T-helper 17 cell (primary cell): ENCODE measurements at places on chromosomes 4 and X. TPM values are rescaled to one million over a fixed set of nuclear protein-coding genes. Genes with fewer than 3 reads are reported as not detected.

DNA sequence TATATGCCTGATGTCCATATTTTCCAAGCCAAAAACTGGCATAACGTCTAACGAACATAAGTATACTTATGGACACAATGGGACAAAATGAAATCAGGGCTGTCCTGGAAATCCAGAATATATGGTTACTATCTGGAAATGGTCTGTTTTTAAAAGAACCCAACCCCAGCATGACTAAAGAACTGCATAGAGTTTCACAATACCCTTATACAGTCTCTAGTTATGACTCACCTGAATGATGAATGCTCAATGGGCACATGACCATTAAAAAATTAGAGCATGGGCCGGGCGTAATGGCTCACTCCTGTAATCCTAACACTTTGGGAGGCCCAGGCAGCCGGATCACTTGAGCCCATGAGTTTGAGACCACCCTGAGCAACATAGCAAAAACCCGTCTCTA lies 31.8 kb downstream of the AMMECR1 start:
- DNase-seq, result no peak

DNA sequence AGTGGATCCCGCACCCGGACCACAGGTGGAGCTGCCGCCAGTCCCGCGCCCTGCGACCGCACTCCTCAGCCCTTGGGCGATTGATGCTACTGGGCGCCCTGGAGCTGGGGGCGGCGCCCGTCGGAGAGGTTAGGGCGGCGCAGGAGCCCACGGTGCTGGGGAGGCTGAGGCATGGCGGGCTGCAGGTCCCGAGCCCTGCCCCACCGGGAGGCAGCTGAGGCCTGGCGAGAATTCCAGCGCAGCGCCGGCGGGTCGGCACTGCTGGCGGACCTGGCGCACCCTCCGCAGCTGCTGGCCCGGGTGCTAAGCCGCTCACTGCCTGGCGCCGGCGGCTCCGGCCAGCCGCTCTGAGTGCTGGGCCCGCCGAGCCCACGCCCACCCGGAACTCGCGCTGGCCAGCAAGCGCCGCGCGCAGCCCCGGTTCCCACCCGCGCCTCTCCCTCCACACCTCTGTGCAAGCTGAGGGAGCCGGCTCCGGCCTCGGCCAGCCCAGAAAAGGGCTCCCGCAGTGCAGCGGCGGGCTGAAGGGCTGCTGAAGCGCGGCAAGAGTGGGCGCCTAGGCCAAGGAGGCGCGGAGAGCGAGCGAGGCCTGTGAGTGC lies 1256.5 kb downstream of the STIM2 start:
- no peak for DNase-seq

DNA sequence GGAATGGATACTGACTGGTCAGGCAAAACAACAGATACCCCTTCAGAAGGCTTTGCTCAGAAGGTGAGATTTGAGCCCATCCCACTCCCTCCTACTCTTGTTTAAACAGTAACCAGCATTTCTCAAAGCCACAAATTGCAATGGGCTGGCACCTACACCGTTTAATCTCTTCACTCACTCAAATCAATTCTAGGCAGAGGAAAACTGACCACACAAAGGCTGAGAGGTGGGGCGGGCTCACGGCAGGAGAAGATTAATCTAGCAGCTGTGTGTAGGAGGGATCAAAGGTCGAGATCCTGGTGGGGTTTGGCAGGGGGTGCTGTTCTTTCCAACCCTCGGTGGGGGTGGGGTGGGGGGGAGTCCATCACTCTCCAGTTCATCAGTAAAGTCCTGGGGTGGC lies 622.4 kb downstream of the BCOR start:
- no peak for DNase-seq

- no peak for DNase-seq
Measured at GRCh38 chr4:100162027-100162685, 28.1 kb downstream of the DDIT4L start.

- no peak for DNase-seq
Measured at GRCh38 chr4:84691170-84691691, 108.3 kb downstream of the CDS1 start.

DNA sequence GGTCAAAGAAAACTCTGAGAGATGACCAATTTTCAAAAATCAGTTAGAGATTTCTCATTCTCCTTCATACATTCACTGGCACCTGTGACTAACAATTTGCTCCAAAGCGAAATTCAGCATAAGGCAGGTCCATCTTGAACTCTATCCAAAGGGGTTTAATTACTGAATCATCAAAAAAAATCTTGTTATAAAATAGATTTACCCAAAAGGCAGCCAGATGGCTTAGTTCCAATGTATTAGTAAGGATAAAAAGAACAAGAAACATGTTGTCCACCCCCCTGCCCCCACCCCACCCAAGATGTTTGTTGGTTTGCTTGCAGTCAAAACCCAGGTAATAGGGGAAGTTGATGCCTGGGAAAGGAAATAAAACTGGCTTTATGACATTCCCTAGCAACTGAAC lies 200.3 kb downstream of the ANTXR2 start:
- no peak for DNase-seq

DNA sequence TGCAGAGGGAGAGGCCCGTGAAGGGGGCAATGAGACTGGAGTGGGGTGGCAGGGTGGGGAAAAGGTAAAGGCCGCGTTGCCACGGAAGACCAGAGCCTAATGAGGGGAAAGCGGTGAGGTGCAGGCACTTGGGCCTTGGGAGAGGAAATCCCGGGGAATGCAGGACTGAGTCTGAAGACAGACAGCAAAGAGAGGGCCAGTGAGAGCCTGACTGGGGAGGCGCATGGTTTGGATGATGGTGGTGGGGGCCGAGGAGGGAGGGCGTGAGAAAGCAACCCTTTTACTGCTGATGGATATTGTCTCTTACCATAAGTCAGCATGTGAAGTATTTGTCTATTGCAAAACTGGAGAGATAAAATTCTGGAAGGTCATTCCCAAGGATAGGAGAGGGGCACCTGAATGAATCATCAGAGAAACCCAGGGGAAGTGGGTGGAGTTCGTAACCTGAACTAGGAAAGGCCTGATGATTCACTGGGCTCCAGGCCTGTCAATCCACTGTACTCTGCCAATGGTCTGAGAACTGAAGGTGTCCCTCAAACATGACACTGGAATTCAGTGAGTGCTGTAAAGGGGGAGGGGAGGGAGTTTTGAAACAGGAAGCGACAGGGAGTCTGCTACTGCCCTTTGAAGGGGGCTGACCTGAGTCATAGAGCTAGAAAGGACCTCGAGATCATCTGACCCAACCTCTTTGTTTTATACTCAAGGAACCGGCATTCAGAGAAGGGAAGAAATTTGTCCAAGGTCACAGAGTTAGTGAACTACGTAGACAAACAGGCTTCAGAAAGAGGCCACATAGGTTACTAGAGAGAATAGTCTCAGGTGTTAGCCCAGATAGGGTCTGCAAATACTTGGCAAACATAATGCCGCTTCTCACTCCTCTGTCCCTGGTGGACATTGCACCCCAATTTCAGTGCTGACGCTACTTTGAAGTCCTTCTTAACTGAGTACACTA lies 52.2 kb downstream of the NALF2 start:
- DNase-seq, result no peak

DNA sequence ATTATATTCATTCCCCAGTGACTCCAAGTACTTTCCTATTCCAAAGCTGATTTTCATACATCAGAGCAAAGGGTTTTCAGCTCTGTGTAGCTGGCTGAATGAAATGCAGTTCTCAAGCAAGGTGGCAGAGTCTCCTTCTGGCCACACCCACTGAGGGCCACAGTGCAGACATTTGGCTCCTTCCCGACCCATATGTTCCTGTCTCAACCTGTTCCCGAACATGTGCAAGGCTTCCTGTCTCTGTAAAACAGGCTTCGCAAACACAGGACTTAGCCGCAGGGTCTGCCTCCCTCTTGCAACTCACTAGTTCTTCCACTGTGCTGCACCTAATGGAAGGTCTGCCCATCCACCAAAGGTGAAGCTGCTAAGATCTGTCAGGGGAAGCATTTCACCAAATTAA lies 249.2 kb downstream of the MID1IP1 start:
- no peak for DNase-seq

GRCh38 chr4:8351931-8352367 lies 82.4 kb downstream of the HTRA3 start:
- DNase-seq, result no peak

GRCh38 chr4:3184725-3185124 lies 64.2 kb upstream of the MSANTD1 start:
- no peak for DNase-seq

- no peak for DNase-seq
Measured at GRCh38 chr4:143701365-143701764, 890 bp upstream of the FREM3 start.

GRCh38 chrX:135410861-135411627 lies 10.7 kb upstream of the SMIM10L2A start:
- no peak for DNase-seq

- no peak for DNase-seq
Measured at GRCh38 chr4:48739560-48740019, 40.5 kb downstream of the FRYL start.

GRCh38 chr4:61783050-61783449 lies 582.9 kb downstream of the ADGRL3 start:
- no peak for DNase-seq

GRCh38 chr4:26824667-26825066 lies 36.0 kb upstream of the STIM2 start:
- DNase-seq, result no peak

DNA sequence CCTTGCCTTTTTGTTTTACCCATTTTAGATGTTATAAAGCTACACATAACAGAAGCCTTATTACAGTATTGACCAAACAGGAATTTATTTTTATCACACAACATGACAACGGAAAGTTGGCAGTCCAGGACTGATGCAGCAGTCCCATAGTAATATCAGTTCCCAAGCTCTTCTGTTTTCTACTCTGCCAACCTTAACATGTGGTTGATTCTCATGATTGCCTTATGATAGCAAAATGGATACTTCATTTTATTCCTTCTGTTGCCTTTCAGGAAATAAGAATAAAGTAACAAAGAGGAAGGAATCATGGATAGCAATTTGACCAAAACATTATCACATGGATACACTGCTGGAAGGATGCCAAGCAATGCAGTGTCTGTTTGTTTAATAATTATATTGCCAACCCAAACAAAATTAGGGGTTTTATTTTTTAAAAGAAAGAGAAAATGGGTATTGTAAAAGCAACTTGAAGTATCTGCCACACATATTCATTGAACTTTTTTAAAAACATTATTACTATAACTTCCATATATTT lies 275.7 kb downstream of the STPG2 start:
- no peak for DNase-seq

DNA sequence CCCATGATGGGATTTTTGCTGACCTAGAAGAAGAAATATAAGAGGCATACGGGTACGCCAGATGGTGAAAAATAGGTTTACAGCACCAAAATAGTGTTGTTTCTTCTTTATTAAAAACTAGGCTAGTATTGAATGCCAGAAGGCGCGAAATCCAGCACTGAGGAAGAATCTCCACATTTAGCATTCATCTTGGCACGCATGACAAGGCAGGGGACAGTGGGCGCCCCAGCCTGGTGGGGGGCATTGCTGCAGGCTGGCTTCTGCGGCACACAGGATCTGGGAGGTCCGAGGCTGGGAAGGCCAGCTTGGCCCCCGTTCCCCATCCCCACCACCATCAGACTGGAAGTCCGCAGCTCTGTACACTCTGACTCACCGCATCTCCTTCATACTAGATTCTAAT lies 75.7 kb upstream of the DDX3X start:
- DNase-seq, result no peak

DNA sequence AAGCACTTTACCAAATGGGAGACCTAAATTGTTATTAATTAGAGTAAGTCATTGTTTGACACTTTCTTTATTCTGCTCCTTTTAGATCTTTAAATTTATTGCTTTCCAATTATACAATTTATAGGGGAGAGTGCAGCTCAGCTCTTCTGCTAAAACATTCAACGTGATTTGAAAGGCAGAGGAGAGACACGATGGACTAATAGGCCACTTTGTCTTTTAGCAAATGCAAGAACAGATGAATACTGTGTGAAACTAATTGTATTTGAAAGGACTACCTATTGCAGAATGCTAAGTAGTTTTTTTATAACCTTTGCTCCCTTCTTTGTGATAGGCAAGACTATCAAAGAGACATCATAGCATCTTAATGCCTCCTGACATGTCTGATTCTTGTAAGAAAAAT lies 320.4 kb upstream of the KLF3 start:
- no peak for DNase-seq

- DNase-seq, result no peak
Measured at GRCh38 chr4:72112514-72113156, 80.8 kb downstream of the NPFFR2 start.

DNA sequence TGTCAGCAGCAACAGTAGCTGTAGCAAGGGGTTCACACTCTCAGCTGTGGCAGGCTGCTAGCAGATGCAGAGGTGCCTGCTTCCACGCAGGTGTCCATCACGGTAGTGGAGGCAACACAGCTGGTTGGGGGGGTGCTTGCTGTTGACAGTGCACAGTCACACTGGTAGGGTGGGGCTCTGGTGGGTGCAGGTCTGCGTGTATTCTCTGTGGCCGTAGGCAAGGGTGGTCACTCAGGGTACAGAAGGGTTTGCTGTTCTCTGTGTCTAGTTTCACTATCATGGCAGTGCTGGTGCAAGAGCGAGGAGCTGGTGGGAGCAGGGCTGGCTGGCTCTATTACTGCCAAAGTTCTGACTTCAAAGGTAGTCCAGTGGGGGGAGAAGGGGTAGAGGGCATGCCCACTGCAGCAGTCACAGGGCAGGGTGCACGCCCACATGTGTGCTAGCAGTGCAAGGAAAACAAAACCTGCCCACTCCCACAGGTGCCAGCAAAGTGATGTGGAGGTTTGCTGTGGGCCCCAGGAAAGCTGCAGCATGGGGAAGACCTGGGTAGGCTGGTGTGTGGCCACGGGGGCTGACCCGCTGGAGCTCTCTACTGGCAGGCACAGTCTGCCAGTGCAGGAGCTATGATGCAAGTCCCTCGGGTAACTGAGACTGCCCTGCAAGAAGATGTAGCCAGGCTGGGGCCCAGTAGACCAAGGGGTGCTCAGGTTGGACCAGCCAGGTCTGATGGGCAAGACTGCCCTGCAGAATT lies 21.6 kb upstream of the WDR17 start:
- DNase-seq, result no peak

- DNase-seq, result no peak
Measured at GRCh38 chr4:177266506-177266905, 43.2 kb upstream of the NEIL3 start.

GRCh38 chr4:121788896-121789295 lies 12.2 kb upstream of the EXOSC9 start:
- no peak for DNase-seq

DNA sequence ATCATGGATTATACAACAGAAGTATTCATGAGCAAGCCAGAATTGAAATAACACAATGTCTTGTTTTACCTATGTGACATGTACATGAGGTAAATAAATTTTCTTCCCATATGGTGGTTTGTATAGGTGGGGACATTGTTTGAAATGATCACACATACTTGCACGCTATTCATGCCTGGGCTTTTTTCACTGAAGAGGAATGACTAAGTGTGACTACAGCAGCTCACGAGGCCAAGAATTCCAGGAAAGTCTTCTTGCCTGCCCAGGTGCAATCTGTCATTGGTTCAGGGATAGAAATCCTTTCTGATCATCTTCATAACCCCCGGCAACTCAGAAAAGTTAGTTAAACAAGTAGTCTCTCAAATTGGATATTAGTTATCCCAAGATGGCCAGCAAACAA lies 36.3 kb upstream of the AREG start:
- no peak for DNase-seq

The STS gene
- 1.2 TPM for total RNA-seq

The DACH2 gene
- not detected for total RNA-seq

The MAP9 gene
- total RNA-seq, result 29.7 TPM

The MGAT4D gene
- total RNA-seq, result not detected

The GAGE12F gene
- not detected for total RNA-seq

The GYG2 gene
- total RNA-seq, result not detected

The TEX13D gene
- total RNA-seq, result not detected

The EDA gene
- 5.9 TPM for total RNA-seq

The BEX1 gene
- total RNA-seq, result 0.81 TPM

The FATE1 gene
- not detected for total RNA-seq

The PASD1 gene
- total RNA-seq, result not detected

The ADH7 gene
- total RNA-seq, result not detected

The PDLIM5 gene
- 25.9 TPM for total RNA-seq

The AMBN gene
- total RNA-seq, result not detected
